Calu3 (cell line): ENCODE measurements at places on chromosomes 16 and 17.

GRCh38 chr16:8905168-8905762 lies 23.1 kb downstream of the LITAFD start:
- peak; percentile 29 for DNase-seq

DNA sequence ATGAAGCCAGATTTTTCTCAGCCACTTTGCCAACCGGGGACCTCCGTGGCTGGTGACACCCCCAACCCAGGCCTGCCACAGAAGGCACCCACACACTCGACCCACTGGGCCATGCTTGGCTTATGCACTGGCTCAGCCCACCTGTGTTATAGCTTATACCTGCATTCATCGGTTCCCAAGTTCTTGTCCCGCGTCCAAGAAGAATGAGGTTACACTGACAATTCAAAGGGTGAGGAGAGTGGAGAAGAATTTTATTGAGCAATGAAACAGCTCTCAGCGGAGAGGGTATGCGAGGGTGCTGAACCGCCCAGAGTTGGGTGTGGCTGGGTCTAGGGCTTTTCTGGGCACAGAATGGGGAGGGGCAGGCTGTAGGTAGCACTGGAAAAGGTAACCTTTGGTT lies 22.2 kb upstream of the CDH15 start:
- DNase-seq = no peak

GRCh38 chr17:877630-878029 lies 95.5 kb downstream of the MRM3 start:
- no peak for DNase-seq

DNA sequence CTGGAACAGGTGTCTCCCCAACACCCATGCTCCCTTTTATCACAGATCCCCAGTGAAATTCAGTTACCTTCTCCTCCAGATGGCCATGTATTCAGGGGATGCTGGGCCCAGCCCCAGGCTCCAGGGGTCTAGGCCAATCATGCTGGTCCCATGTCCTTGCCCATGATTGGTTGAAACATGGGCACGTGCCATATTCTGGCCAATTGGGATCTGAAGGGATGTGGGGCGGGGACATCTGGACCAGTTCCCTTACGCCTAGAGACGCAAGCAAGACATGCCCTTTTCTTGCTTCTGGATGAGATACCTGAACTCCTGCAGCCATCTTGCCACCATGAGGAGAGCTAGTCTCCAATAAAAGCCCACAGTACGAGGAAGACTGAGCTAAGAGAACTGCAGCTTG lies 31.0 kb upstream of the ST6GALNAC1 start:
- DNase-seq = no peak

GRCh38 chr16:629185-629832 lies 1.5 kb upstream of the WFIKKN1 start:
- DNase-seq = no peak

- DNase-seq = no peak
These were observed 13.0 kb downstream of the VEZF1 start for GRCh38 chr17:57975044-57975443.

DNA sequence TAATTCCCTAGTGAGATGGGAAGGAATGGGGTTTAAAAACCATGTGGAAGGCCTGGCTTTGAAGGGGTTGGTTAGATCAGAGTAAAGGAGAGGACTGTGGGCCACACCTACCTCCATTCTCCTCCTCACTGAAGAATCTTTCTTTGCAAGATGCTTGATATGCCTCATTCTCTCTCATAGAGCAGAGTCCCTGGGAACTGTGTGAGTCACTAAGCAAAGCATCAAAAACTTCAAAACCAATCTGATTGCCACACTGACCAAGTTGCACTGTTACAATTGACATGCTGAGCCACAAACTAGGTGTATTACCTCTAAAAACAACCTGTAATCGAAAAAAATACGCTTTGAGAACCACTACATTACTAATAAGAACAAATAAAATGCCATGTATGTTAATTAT lies 2.0 kb downstream of the TUBD1 start:
- DNase-seq = no peak

DNA sequence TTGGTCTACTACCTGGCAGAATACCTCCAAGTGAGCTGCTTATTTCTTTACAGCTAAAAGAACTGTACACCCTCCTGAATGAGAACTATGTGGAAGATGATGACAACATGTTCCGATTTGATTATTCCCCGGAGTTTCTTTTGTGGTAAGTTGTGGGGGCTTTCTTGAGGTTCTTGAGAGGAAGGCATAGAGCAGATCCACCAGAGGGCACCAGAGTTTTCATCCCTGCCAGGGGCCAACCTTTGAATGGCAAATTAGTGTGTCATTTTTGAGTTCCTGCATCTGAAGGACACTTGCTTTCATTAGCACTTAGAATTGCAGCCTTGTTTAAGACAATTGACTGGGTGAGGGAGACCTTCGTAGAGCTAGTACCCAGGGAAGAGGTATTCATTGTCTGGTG lies 35.0 kb downstream of the NMT1 start:
- DNase-seq = peak; percentile 63

- DNase-seq = no peak
These were observed 322.0 kb downstream of the MAF start for GRCh38 chr16:79278506-79278905.

- no peak for DNase-seq
These were observed 17.6 kb downstream of the APPBP2 start for GRCh38 chr17:60508384-60508980.

DNA sequence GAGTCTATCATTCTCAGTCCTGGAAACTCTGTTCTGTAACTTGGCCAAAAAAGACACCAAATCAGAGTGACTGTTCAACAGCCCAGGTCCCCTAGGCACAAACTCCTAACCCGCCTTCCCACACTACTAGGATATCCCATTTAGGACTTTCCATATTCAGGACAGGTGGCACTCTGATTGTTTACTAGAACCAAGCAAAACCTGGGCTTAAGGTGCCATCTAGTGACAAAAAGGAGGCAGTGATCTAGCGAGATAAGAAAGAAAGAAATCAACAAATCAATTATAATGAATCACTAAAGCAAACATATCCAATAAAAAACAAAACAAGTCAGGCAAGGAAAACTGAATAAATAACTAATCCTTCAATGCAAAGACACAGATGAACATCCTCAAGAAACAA lies 203.9 kb downstream of the CEP112 start:
- peak; percentile 36 for DNase-seq

- no peak for DNase-seq
These were observed 14.9 kb upstream of the KCNJ12 start for GRCh38 chr17:21361020-21361809.

DNA sequence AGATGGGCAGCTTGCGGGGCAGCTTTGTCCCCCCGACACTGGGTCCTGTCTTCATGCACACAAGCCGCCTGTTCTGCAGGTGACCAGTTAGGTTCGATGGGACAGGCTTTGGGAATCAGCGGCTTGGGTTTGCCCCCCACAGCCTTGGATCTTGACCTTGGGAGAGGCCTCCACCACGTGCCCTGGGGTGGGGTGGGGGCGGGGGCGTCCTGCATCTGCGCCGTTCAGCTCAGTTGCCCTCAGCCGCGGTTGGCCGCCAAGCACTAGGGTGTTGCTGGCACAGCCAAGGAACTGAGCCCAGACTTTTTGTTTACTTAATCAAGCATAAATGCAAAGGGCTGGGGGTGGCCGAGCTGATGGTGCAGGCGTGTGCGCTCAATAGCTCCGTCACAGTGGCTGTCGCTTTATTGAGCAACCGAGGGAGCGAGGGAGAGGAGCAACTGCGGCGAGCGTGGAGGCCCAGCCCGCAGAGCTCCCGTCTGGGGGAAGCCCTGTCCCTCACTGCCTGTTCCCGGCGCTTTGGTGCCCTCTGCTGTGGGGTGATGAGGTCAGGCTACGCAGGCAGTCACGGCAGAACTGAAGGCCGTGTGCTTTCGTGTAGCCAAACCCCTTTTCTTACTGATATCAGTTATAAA lies 33.9 kb downstream of the JPH3 start:
- peak; percentile 91 for DNase-seq

GRCh38 chr17:11816409-11816808 lies 180.9 kb downstream of the ZNF18 start:
- no peak for DNase-seq

- no peak for DNase-seq
These were observed 1.6 kb downstream of the LAT start for GRCh38 chr16:28986492-28986891.

- no peak for DNase-seq
These were observed 14.2 kb upstream of the TEKT5 start for GRCh38 chr16:10708969-10709368.
